Natural killer cell treated with Interleukin-12 subunit alpha and Interleukin-12 subunit beta and Interleukin-15 and Interleukin-18, amount 100 ng/mL, for 72 hours (primary cell): ENCODE measurements at places on chromosomes 4 and X.

GRCh38 chrX:93673056-93673868, at the start of gene NAP1L3:
TSS of gene NAP1L3 (minus strand) at chrX:93673578. CDS start at chrX:93673304, 274 bp downstream.
- no peak for DNase-seq

DNA sequence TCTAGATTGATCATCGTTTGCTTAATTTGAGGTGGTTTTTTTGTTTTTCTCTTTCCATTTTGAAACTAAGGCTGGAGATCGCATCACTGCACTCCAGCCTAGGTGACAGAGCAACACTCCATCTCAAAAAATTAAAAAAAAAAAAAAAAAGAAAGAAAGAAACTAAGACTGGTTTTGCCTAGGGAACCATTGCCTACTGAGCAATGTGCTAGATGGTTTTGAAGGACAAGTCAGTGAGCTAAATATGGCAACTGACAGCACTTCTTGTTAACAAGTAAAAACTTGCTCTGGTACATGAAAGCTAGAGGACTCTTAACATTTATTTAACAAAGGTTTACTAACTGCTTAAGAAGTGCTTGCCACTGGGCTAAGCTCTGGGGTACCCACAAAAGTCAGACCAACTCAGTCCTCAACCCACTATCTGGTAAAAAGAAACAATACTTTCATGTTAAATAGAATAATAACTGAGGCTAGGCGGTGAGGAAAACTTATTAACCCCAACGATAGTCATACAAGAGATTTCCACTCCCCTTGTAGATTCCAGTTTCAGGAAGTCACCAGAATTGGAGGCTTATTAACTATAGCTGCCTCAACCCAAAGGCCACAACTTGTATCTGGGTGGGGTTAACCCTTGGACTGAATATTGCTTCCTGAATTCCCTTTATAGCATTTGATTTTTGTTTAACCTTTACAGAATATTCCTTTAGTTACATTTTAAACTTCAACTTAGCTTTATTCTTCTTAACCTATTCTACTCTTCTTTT, 111.6 kb downstream of the FRYL start:
- DNase-seq: no peak

DNA sequence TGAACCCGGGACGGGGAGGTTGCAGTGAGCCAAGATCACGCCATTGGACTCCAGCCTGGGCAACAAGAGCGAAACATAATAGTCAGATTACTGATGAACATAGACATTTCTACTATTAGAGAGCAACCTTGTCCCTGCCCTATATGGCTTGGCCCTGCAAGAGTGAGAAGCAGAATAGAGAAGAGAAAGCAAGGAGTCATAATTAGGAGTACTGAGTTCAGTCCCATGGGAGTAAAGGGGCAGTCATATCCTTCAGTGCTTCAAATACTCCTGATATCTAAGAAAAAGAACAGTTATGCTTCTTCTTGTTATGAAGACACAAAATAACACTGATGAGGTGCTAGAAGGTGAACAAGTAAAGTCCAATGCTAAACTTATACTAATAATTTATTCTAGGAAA, 33.8 kb downstream of the CLDN2 start:
- DNase-seq: no peak

DNA sequence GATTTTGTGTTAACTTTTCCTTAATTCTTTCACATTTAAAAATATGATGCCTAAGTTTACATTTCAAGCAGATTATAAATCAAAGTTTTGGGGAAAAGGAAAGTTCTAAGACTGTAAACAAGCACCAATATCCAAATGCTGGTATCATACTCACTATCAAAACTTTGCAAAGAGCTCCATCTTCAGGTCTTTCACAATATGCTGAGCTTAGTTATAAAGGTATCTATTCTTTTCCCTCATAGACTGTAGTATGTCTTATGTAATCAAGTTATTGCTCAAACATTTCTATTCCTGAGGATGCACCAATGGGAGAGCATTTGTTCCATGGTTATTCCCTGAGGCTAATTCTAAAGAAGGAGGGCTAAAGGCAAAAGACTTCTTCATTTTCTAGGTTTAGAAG, 207.9 kb upstream of the FAM241A start:
- no peak for DNase-seq

- DNase-seq: no peak
Measured at GRCh38 chr4:2443061-2443730, 24.4 kb downstream of the CFAP99 start.

DNA sequence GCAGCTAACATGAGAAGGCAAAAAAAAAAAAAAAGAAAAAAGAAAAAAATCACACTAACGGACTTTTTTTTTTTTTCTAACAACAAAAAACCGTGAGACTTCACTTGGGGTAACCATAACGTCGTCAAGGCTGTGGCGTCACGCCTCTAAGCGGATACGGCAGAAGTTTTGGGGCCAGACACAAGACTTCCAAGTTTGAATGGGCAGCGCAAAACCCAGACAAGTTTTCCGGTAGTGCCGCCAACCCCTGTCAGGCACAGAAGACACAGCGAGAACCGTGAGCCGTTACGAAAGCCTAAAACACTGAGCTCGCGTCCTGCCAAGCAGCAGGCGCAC, 556 bp upstream of the SMARCA5 start:
- no peak for DNase-seq

GRCh38 chr4:5133201-5133600, 81.9 kb downstream of the STK32B start:
- DNase-seq: no peak

DNA sequence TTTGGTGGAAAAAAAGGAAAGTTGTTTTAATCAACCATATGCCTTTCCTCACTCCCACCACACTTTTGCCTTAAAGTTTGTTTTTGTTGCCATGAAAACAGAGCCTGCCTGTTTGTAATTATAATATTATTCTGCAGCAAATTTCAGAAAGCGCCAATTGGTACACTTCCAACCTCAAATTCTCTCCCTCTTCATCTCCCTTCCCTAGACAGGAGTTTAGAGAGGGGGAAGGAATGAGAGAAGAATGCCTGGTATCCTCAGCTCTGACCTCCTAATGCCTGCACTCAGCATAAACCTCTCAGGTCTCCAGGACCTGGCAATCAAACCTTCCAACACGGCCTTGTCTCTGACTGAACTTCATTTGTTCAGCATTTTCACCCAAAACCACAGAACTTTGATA, 138.4 kb upstream of the HCCS start:
- DNase-seq: no peak

DNA sequence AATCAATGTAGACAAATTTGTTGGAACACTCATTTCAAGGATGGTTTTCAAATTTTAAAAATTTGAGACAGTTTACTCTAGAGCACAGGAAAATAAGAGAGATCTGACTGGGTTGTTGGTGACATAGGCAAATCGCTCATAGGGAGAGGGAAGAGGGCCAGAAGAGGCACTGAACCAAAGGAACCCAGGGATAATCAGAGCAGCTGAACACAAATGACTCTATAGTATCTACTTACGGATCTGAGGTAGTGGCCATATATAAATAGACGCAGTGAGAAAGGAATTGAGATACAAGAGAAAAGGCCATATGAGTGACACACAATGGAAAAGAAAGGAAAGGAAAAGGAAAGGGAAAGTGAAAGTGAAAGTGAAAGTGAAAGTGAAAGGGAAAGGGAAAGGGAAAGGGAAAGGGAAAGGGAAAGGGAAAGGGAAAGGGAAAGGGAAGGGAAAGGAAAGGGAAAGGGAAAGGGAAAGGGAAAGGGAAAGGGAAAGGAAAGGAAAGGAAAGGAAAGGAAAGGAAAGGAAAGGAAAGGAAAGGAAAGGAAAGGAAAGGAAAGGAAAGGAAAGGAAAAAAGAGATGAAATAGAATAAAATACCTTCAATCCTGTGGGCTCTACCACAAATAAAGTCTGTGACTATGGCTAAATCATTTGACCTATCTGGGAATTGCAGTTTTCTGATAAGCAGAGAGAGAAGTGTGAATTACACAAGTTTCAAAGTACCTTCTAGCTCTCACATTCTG, 759.2 kb downstream of the DMD start:
- DNase-seq: no peak

DNA sequence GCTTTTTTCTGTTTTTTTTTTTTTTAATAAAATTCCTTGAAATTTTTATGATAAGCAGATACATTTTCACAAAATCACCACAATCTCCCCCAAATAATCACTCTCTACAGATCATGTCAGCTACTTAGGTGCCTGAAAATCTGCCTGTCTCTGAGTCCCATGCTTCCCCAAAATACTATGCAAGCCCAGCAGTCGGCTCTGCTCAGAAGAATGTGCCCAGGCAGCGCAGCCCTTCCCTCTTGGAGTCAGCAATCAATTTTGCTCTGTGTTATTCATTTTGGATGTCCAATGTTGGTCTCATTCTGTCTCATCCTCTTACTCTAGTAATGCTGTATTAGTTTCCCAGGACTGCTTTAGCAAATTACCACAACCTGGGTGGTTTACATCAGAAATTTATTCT, 24.9 kb upstream of the C1QTNF7 start:
- no peak for DNase-seq

DNA sequence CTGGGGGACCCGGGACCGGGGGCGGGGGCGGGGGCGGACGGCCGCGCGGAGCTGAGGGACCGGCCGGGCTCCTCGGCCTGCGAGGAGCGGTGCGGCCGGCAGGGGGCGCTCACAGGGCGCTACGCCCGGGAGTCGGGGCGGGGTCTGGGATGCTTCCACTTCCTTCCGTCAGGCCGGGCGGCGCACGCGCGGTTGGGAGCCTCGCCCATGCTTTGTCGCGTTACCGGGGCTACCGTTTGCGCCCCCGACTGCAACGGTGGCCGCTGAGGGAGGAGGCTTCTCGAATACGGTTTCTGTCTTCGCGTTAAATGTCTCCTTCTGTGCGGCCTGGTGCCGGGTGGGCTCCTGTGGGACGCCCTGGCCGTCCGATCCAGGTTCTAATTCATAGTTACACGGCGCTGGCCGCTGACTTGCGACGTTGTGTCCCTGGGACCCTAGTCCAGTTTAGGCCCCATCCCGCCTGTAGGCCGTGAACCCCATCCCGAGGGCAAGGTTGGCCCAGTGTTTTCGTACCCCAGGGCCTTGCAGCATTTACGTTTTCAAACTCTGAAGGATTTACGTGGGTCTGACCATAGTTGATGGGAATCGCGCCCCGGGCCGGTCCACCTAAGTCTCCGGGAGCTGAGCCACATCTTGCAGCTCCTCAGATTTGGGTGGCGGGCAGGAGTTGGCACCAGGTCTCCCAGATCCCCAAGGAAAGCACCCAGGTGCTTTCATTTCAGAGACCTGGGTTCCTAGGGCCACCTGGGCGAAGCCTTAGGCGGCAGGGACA, 549 bp downstream of the MSL3 start:
- DNase-seq: peak; percentile 91

DNA sequence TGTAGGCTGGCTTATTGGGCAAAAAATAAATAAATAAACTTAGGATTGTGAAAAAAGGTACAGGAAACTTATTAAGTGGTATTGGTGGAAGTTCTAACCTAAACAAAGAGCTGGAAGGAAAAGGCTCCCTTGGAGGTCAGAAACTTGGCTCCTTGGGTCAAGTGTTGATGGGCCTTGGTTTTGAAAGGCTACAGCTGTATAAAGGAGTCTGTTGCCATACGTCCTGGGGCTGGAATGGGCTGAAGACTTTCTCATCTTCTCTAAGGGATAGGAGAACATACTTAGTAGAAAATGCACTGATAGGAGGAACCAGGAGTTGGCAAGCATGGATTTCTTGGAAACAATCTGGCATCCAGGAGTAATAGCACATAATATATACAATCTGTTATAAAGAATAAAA, 56.6 kb downstream of the PDLIM5 start:
- DNase-seq: no peak

DNA sequence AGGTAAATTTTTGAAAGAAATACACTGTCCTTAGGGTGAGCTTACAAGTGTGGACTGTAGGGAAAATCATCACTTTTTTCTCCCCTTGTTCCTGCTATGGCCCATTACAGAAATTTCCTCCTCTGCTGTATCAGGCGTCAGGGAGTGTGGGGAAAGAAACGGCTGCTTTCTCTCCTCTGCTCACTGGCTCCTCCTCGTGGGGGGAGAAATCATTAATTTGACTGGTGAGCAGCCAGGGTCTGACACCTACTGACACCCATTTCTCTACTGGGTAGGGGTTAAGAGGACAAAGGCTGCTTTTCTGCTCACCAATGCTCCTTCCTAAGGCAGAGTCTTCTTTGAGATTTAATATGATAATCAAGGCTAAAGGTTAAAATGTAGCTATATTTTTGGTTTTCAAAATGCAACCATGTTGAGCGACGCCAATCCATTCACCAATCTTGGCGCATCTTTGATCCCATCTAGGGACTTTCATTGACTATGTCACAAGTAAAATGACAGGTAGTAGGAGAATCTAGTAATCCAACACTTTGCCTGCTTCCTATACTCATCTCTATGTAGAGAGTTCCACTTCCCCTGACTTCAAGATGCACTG, 25.1 kb downstream of the SETD7 start:
- DNase-seq: peak; percentile 68

DNA sequence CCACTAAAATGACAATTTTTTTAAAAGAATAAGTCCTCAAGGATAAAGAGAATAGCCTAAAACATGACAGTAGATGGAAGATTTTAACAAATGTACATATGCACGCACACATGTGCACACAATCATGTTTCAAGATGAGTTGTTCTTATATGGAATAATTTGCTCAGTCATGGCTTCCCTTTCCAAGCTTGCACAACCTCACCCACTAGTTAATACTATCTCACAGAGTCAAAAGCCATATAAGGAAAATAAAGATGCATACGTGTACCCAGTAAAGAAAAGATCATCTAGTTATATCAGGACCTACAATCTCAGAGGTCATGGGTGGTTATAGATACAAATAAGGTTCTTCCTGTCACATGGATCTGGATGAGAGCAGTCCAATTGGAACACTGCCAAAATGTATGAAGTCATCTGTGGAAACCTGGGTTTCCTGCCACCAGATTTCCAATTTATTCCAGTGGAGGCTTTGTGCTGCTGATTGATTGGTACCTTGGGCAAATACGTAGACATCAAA, 56.1 kb downstream of the FAM13A start:
- no peak for DNase-seq

DNA sequence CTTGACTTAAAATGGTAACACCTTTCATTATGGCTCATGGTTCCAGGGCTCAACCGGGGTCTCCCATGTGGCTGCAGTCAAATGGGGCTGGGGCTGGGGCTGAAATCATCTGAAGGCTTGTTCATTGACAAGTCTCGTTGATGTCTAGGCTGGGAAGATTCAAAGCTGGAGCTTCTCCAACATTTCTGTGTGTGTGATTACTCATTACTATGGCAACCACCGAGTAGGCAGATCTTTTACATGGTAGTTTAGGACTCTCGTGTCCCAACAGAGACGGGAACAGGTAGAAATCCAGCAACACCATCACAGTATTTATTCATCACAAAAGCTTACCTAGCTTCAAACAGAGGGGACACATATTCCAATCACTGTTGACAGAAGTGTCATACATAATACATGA, 7.8 kb downstream of the YTHDC1 start:
- DNase-seq: no peak

DNA sequence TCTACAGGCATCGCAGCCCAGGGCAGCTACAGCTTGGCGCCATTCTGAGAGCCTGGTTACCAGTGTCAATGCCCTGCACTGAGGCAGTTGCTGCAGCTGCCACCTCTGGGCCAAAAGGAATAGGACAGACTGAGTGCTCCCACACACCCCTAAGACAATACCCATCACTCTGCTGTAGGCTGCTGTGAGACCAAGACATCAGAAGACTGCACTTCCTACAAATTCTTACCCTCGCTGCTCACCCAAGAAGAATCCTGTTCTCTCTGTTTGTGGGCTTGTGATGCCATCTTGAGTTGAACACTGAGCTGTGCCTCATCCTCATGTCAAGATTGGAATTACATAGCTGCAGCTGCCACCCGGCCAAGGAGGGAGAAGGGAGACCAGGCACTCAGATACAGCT, 1847.0 kb upstream of the PCDH10 start:
- no peak for DNase-seq

GRCh38 chr4:105996845-105997244, 101.6 kb downstream of the NPNT start:
- no peak for DNase-seq
